ENCODE measurements at places on chromosomes 4 and X. TPM values are rescaled to one million over a fixed set of nuclear protein-coding genes. Genes with fewer than 3 reads are reported as not detected.

The CT45A7 gene
- not detected for total RNA-seq

The SHROOM4 gene
- total RNA-seq, result 0.84 TPM

The SYTL5 gene
- total RNA-seq, result 0.04 TPM

The JADE1 gene
- 3.0 TPM for total RNA-seq

The NXF2 gene
- total RNA-seq, result not detected

The SRPX gene
- 95.2 TPM for total RNA-seq

The NLGN3 gene
- not detected for total RNA-seq

The AFF2 gene
- not detected for total RNA-seq

The RASGEF1B gene
- total RNA-seq, result 0.53 TPM

The SPATA18 gene
- total RNA-seq, result 7.0 TPM

The SNX25 gene
- 7.6 TPM for total RNA-seq

The KLKB1 gene
- total RNA-seq, result not detected

The MEPE gene
- total RNA-seq, result not detected

The BCORL1 gene
- 1.7 TPM for total RNA-seq

The CYLC1 gene
- total RNA-seq, result not detected

The ARX gene
- total RNA-seq, result not detected

The NPY1R gene
- not detected for total RNA-seq

The DDIT4L gene
- not detected for total RNA-seq

The SOD3 gene
- total RNA-seq, result not detected

The GLOD5 gene
- total RNA-seq, result not detected

The MMRN1 gene
- not detected for total RNA-seq

The PABPC4L gene
- total RNA-seq, result 0.42 TPM

The DCAF12L1 gene
- not detected for total RNA-seq

The TRMT10A gene
- 6.1 TPM for total RNA-seq

The MXRA5 gene
- 4.4 TPM for total RNA-seq

The HELQ gene
- 8.2 TPM for total RNA-seq

The LIMCH1 gene
- under 0.01 TPM for total RNA-seq

The PLP1 gene
- total RNA-seq, result not detected

The F9 gene
- total RNA-seq, result not detected

The TMSB15A gene
- total RNA-seq, result not detected

All from hair follicular keratinocyte (primary cell).